ENCODE measurements at places on chromosomes 11 and 22.

DNA sequence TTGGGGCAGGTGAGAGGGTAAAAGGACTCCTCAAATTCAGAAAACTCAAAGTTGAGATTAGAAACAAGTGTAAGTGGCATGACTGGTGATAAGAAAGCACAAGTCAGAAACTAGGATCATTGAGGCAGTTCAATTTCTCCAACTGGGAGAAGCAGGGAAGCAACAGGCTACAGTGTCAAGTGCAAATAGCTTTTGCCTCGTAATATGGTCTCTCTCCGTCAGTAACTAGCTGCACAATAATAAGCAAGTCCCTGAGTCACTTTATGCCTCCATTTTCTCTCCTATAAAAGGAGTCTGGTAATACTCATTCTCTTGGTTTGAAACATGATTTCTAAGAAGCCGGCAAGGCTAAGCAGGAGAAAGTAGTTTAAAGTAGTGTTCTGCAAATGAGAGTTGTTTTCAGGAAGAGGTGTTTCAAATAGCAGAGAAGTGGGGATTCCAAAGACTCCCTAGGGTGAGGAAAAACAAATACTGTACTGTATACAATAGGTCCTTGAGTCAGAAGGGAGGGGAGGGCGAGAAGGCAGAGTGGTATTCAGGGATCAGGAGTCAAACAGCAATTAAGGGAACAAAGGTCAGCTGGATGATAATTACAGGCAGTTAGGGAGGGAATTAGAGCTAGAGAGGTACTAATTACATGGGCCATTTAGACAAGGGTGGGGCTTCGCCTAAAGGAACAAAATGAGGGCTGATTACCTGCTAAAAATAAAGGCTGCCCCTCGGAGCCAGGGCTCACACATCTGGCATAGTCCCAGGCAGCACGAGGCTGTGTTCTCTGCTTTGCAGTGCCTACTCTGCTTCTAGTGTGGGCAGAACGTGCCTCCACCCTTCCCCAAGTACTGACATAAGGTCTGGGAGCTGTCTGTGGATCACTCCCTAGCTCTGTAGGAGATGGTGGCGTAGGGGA, 96.0 kb upstream of the BDNF start:
- DNase-seq: no peak

GRCh38 chr11:61334434-61335354, 1.7 kb downstream of the TKFC start:
- DNase-seq: no peak

GRCh38 chr11:79212741-79213190, 228.1 kb downstream of the TENM4 start:
- no peak for DNase-seq

DNA sequence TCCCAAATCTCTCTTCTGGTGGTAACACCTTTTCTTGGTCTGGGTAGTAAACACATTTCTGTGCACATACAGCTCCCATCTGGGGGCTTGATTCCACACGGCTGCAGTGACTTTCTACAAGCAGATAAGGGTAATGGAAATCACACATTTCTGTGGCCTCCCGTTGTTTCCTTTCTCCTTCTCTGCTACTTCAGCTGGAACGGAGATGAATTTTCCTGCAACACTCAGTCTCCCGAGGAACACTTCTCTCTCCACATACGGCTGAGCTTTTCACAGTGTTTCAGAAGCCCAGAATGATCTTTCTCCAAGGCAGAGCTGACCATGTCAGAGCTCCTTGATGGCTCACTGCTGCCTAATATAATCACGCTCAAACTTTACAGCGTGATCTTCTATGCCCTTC, 364.3 kb upstream of the NARS2 start:
- DNase-seq: no peak

DNA sequence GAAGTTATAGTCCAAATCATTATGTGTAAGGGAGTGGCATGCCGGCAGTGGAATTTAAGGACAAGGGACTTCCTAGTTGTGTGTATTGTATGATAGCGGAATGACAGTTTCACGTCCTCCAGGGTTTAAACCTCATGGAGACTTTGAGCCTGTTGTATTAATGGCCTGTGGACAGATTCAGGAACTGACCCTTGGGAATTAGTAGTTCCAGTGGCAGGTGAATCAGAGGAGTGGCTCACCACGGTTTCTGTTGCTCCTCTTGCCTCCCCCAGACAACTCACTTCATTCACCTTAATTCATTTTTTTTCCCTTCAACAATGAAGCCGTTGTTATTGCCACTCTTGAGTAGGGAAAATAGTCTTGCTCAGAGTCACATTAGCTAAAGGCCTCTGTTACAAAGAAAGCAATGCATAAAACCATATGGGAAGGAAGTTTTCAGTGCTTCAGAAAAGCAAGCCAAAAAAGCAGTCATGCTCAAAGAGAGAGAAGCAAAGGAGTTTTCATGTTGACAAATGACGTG, 22.6 kb downstream of the AMOTL1 start:
- no peak for DNase-seq

GRCh38 chr11:129815596-129816461, at the start of gene TMEM45B:
TMEM45B (plus strand) TSS chr11:129815848; CDS start chr11:129852483, 36,635 bp downstream.
- DNase-seq: no peak

GRCh38 chr11:85348945-85349344, 278.2 kb downstream of the DLG2 start:
- DNase-seq: no peak

- DNase-seq: no peak
Observed at GRCh38 chr11:43907028-43907975, 26.7 kb downstream of the ALKBH3 start.

DNA sequence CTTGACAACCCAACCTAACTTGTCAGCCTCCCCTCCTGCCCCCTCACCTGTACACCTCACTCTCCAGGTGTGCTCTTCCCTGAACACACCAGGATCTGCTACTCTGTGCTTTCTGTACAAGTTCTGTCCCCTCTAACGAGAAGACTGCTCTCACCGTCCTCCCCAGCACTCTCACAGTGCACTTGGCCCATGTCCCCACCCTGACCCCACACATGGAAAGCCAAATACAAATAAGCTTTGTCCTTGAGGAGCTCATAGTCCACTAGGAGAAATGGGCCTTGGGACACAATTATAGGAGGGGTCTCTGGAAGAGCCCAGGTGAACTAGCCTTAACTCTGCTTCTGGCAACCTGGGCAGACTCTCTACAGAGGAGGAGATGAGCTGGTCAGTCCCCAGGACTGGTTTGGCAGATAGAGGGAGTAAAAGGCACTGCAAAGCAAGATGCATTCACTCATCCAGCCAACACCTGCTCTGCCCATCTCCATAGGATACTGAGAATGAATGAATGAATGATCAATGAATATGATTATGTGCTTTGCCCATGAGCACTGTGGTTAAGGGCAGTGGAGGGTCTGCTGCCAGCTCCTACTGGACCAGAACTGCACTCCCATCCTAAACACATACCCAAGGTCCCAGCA, 9.9 kb downstream of the NIPSNAP1 start:
- DNase-seq: no peak

GRCh38 chr11:69392104-69392653, 89.3 kb upstream of the LINC01488 start:
- DNase-seq: no peak

- no peak for DNase-seq
Observed at GRCh38 chr11:112790286-112790685, 170.9 kb upstream of the NCAM1 start.

GRCh38 chr22:47082505-47082904, 320.1 kb downstream of the TBC1D22A start:
- no peak for DNase-seq

DNA sequence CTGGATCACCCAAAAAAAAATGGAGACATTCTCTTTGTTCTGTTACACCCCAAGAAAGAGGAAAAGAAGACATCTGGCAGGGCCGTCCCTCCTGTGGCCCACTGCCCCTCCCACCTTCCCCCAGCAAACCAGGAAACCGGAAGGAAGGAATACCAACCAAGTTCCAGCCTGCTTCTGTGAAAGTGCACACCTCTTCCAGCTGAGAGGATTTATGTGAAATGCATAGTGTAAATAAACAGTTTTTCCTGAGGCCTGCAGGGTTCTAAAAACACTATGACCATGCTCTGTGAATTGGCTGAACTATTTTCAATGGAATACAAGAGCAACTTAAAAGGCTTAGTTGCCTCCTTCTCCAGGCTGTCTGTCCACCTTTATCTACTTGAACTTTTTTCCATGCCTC, 50.0 kb upstream of the CHST1 start:
- DNase-seq: no peak

DNA sequence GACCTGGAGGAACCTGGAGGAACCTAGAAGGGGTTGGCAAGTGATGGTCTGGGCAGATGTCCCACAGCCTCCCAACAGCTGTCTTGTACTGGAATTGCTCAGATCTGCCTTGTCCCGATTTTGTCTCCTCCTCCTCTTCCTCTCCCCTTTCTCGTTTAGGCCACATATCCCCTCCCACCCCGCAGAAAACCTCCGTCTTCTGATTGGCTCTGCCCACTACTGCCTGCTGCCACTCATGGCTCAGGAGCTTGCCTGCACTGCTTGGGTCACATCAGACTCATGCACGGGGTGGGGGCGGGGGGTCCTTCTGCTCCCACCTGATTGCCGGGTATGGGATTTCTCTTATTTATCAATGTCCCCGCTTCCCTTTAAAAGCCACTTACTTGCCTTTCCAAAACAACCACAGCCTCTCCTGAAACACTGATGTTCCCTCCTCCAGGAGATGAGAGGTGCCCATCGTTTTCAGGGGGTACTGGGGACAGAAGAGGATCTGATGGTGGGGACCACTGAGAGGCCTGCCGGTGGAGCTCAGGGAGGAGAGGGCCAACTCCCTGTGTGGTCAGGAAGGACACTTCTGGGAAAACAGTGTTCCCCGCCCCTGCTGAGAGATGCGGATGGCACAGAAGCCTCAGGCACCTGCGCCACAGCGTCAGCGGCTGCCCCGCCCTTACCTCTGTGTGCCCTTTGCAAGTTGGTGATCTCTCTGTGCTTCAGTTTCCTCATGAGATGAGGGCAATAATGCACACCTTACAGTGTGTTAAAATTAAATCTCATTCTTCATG, 14.7 kb downstream of the TOM1 start:
- no peak for DNase-seq

DNA sequence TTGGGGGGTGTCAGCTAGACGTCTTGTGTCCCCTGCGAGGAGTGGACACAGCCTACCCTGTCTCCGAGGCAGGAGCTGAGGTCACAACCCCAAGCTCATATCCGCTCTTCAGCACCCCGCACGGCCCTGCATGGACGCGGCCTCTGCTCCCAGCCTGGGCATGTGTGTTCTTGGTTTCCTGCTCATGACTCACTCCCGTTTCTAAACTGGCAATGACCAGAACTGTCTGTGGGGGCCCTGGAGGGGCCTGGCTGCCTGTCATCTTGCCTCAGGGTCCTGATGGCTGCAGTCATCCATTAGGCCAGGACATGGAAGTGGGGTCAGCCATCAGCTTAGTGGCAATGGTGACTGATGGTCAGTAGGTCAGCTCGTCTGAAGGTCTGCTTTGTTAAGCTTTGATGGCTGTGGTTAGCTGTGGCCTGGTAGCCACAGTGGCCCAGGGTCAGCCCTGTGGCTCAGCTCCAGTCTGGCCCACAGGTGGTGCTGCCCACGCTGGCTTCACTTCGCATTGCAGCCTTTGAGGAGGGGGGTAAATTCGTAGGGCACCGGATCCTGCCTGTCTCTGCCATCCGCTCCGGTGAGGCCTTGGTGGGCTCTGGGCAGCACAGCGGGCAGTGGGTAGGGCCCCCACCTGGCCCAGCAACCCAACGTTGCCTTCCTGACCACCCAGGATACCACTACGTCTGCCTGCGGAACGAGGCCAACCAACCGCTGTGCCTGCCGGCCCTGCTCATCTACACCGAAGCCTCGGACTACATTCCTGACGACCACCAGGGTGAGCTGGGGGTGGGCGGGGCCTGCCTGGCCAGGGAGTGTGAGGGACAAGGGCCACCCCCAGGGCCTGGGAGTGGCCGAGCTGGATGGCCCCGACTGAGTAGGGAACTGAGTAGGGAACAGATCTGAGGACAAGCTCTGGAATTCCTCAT, 12.0 kb downstream of the PLCB3 start:
- DNase-seq: no peak

GRCh38 chr11:33635161-33635560, 65.5 kb downstream of the C11orf91 start:
- DNase-seq: no peak

DNA sequence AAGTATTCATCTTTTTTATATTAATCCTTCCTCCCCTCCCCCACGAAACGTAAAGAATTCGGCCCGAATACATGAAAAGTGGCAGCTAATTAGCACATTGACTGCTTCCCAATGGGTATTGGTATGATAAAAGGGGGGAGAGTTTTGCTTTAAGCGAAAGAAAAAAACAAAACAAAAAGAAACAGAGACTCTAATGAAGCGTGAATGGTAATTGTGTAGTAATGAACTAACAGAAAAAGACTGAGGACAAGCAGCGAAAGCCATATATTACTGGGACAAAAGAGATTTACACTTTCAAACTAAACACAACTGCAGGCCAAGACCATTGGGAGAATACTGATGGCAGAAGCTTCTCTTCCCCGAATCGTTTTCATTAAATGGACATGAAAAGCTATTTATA, 2.5 kb downstream of the DBX1 start:
- no peak for DNase-seq

GRCh38 chr11:6356503-6357055, 33.7 kb upstream of the SMPD1 start:
- DNase-seq: no peak

DNA sequence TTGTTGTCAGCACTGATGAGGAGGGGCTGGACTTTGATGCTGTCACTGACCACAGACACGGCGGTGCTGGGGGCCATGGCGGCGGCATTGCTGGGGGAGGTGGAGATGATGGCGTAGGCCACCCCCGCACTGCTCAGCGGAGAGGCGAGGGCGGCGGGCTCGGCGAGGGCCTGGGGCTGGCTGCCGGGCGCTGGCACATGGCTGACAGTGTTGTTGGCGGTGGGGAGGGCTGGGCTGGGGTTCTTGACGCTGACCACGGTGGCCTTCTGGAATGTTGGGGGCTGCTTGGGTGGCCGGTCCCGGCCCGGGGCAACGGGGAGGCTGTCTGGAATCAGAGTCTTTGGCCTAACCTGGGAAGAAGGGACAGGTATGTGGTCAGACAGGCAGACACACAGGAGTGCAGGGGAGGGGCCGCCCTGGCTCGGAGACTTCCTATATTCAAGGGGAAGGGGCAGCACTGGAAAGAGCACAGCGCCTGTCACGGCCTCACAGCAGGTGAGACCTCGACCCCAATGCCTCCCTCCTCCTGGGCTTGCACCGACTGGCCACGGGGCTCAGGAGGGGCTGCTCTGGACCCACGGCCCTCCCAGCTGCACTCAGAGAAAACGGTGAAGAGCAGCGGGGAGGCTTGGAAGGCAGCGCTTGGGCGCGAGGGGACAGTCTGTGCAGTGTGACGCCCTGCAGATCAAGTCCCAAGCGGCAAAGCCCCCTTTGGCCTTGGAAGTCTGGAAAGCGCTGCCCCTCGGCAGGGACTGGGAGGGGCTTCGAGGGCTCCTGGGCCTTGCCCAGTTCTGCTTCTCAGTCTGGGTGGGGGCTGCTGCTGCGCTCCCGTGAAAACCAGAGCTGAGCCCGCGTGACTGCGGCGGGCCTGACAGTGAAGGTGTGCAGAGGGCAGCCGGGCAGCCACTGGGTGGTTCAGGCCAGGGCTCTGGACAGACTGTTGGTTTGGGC, 93.2 kb downstream of the PHF21B start:
- no peak for DNase-seq

GRCh38 chr11:1024597-1025409, 11.7 kb downstream of the MUC6 start:
- DNase-seq: no peak

- no peak for DNase-seq
Observed at GRCh38 chr11:134558916-134559601, 147.0 kb upstream of the B3GAT1 start.
